ENCODE measurements at places on chromosomes 16 and 17. TPM values are rescaled to one million over a fixed set of nuclear protein-coding genes. Genes with fewer than 3 reads are reported as not detected.
A peak's percentile ranks its signal among the peaks of the same experiment; 100 is the strongest.

Gene ALDH3A1
- 0.77 TPM for total RNA-seq

Gene AURKB
- total RNA-seq = 35.0 TPM

Gene ABCA8
- total RNA-seq = 4.7 TPM

Gene HBA1
- not detected for total RNA-seq

Gene GSDMA
- not detected for total RNA-seq

DNA sequence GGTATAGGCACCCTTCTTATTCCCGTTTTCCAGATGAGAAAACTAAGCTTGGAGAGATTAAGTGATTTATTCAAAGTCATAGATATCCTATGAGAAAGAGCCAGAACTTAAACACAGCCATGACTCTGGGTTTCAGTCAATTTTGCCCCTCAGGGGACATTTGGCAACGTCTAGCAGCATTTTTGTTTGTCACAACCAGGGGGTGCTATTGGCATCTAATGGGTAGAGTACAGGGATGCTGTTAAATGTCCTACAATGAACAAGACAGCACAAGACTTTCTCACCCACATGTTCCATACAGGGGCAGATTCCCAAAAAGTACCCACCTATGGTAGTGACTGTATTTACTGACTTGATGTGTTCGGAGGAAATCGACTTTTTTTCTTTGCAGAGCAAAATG is 4.8 kb upstream of the SHISA9 start:
- no peak for DNase-seq
- no peaks in the 10 kb centered on the region for H3K4me1 ChIP-seq

DNA sequence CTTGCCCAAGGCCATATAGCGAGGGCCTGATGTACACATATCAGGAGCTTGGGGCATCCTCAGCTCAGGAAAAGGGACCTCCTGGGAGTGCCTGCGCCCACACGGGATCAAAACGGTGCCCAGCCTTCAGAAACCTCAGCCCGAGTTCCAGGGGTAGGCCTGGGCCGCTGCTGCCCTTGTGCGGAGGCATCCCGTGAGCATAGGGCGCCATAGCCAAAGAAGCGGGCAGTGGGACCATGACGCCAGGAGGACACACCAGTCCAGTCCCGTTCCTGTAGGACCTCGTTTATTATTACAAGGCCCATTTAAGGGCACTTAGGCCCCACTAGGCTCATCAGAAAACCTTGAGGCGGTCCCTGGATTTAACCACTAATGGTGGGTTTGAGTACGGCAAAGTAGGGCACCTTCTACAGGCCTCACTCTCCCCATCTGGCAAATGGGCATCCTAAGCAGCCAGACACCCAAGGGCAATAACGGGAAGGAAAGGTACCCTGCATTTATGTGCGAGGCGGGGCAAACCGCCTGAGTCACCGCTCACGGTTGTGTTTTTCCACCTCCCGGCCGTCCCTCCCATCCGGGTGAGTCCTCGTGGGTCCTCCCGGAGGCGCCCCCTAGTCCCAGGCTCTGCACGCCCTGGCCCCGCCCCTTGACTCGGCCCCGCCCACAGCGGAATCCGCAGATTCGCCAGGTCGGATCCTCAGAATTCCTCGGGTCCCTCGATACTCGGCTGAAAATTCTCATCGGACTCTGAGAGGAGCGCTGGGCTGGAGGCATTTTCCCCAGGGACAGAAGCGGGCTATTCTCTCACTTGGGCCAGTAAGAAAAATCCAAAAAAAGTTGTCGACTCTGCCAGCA is 726 bp upstream of the SETD1A start:
- H3K27me3 ChIP-seq = no peaks in the 10 kb centered on the region
- peak overlapping the region; percentile 97 for H3K4me3 ChIP-seq
- peak overlapping the region; percentile 99 for H3K27ac ChIP-seq
- H3K4me1 ChIP-seq = peaks cover 10% of the 10 kb centered on the region
- peak; percentile 88 for DNase-seq

GRCh38 chr16:86322806-86323205 is 187.5 kb upstream of the FOXF1 start:
- H3K27me3 ChIP-seq = peaks cover 58% of the 10 kb centered on the region
- H3K4me1 ChIP-seq = peaks cover 8% of the 10 kb centered on the region
- no peak overlapping the region for H3K27ac ChIP-seq
- H3K36me3 ChIP-seq = no peaks in the 10 kb centered on the region
- H3K4me3 ChIP-seq = no peak overlapping the region
- DNase-seq = no peak

GRCh38 chr16:47046726-47047523 is 73.5 kb upstream of the DNAJA2 start:
- no peak for DNase-seq
- H3K36me3 ChIP-seq = no peaks in the 10 kb centered on the region
- H3K4me1 ChIP-seq = peaks cover 6% of the 10 kb centered on the region
- H3K27me3 ChIP-seq = no peaks in the 10 kb centered on the region
- no peak overlapping the region for H3K27ac ChIP-seq
- no peak overlapping the region for H3K4me3 ChIP-seq

DNA sequence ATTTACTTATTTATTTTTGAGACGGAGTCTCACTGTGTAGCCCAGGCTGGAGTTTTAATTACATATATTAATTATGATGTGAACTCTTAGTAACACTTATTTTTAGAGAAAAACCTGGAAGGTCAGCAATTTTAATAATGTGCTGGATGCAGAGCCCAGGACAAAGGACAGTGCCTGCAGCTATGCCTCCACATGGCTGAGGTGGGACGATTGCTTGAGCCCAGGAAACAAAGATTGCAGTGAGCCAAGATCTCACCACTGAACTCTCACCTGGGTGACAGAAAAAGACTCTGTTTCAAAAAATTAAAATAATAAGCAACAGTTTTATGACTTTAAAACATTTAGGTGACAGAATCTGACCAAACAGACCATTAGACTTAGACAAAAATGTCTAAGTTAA is 11.0 kb upstream of the CARD14 start:
- peaks cover 3% of the 10 kb centered on the region for H3K36me3 ChIP-seq
- DNase-seq = no peak
- no peak overlapping the region for H3K27ac ChIP-seq
- peaks cover 6% of the 10 kb centered on the region for H3K27me3 ChIP-seq

DNA sequence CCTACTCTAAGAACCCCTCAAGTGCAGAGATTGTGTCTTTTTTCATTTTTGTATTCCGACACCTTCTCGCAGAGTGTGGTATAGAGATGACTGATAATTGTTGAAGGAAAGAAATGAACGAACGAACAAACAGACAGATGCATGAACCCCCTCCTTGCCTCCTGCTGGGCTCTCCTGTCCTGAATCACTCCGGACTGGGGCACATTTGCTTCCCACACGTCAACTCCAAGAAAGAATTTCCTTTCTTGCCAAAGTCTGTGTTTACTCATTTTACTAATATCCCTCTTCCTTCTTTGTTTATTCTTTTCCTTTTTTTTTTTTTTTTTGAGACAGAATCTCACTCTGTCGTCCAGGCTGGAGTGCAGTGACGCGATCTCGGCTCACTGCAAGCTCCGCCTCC is 37.5 kb upstream of the BHLHA9 start:
- H3K4me3 ChIP-seq = peak overlapping the region; percentile 43
- no peak overlapping the region for H3K27ac ChIP-seq
- no peak for DNase-seq

DNA sequence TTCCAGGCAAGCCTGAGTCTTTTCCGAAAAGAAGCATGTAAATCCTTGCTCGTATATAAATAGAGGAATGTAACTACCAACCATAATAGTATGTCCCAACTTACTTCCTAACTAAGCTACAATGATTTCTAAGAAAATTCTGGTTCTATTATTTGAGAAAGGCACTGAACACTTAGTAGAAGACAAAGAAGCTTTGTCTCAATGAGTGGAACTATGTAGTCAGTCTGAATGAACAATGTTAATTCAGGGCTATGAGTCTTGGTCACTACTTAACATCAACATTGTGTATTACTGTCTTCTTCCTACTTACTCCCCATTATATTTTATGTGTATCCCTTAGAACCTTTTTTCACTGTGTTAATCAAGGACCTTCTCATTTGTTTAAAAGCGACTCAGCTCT is 206.0 kb downstream of the CYB561 start:
- peaks cover 31% of the 10 kb centered on the region for H3K36me3 ChIP-seq
- H3K27me3 ChIP-seq = no peaks in the 10 kb centered on the region
- no peak for DNase-seq
- H3K27ac ChIP-seq = no peak overlapping the region

- H3K4me1 ChIP-seq = peaks cover 22% of the 10 kb centered on the region
- no peak for DNase-seq
- H3K4me3 ChIP-seq = no peak overlapping the region
- H3K27me3 ChIP-seq = no peaks in the 10 kb centered on the region
- peak overlapping the region; percentile 59 for H3K27ac ChIP-seq
Observed at GRCh38 chr17:42133461-42134041, 10.9 kb downstream of the HSPB9 start.

DNA sequence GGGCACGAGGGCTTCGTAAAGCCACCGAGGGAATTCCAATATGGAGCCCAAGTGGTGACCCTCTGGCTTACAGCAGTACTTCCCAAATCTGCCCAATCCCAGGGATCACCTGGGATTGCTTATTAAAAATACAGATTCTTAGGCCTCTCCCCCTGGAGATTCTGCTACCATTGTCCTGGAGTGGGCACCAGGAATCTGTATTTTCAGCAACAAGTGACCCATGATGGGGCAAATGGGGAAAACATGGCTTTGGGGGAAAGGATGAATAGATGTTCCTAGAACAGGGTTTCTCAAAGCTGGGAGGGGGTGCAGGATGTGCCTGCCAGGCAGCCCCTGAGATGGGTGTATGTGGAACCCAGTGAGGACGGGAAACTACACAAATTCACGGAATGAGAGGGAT is 40.6 kb downstream of the EMP2 start:
- H3K36me3 ChIP-seq = peaks cover 16% of the 10 kb centered on the region
- H3K4me1 ChIP-seq = peaks cover 8% of the 10 kb centered on the region
- H3K4me3 ChIP-seq = no peak overlapping the region
- no peaks in the 10 kb centered on the region for H3K27me3 ChIP-seq
- DNase-seq = no peak

DNA sequence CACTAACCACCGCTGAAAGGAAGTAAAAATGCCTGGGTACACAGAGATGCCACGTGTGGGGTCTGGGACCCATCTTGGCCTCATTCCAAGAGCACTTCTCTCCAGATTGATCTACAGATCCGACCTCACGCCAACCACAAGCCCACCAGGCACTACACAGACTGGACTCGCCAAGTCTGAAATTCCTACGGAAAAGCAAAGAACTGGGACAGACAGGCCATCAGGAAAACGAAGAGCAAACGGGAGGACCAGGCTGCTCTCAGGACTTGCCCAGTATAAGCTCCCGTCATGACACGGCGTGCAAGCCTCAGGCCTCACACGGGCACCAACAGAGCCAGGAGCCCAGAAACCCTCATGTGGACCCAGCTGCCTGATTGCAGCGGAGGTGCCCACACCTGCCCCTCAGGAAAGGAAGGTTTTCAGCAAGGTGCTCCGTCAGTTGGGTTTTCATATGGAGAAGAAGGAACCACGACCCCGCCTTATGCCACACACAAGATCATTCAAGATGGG is 20.1 kb upstream of the C16orf95 start:
- no peak overlapping the region for H3K4me3 ChIP-seq
- H3K27me3 ChIP-seq = no peaks in the 10 kb centered on the region
- H3K36me3 ChIP-seq = peaks cover 8% of the 10 kb centered on the region
- no peak for DNase-seq

DNA sequence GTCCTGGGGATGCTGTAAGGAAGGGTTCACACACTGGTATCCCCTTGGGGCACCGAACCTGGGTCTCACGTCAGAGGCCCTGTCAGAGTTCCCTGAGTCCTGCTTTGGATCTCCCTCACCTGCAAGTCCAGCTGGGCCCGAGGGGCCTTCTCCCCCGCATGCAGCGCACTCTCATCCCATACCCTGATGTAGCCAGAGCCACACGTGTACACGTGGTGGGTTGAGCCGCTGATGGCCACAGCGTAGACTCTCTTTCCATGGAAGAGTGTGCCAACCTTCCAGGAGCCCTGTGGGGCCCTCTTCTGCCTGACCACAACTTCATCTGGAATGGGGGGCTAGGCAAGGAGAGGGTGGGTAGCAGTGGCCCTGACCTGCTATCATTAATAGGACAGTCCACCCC is 9.9 kb downstream of the TLE7 start:
- H3K27ac ChIP-seq = no peak overlapping the region
- H3K27me3 ChIP-seq = peaks cover 36% of the 10 kb centered on the region
- no peak for DNase-seq
- H3K4me3 ChIP-seq = no peak overlapping the region

GRCh38 chr16:6081320-6081976 is 983.9 kb upstream of the EEF2KMT start:
- no peak overlapping the region for H3K4me3 ChIP-seq
- no peaks in the 10 kb centered on the region for H3K4me1 ChIP-seq
- no peak overlapping the region for H3K27ac ChIP-seq
- no peak for DNase-seq
- H3K36me3 ChIP-seq = no peaks in the 10 kb centered on the region
- peaks cover 19% of the 10 kb centered on the region for H3K27me3 ChIP-seq

DNA sequence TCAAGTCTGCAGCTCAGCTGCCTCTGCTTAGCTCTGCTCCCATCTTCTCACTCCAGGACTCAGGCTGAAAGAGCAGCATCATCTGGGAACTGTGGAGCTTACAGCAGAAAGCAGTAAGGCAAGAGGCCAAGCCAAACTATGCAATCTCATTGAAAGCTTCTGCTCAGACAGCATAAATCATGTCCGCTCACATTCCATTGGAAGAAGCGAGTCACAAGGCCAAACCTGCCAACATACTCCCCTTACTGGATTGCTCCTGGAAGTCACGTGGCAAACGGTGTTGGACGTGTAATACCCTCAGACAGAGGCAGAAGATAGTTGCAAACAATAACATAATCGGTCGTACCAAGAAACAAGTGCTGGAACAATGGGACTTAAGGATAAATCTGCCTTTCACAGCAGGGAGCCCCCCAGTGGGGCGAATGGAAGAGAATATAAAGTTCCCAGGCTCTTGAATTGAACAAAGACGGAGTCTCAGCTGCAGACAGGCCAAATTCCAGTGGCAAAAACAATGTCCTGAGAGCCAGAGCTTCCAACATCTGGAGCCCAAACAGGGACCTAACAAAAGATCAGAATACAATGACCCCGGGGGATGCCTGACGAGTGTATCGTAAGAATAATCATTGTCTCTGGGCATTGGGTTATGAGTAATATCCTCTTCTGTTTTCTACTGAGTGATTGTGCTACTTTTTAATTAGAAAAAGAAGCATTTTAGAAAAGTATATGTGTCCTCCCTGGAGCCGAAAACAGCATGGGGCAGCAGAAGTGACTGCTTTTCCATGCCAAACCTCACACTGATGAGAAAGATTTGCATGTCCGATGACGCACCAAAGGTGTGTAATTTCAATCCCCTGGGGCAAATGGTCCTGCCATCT is 68.4 kb downstream of the CMC2 start:
- H3K36me3 ChIP-seq = no peaks in the 10 kb centered on the region
- H3K27ac ChIP-seq = peak overlapping the region; percentile 50
- DNase-seq = no peak
- H3K4me3 ChIP-seq = no peak overlapping the region

DNA sequence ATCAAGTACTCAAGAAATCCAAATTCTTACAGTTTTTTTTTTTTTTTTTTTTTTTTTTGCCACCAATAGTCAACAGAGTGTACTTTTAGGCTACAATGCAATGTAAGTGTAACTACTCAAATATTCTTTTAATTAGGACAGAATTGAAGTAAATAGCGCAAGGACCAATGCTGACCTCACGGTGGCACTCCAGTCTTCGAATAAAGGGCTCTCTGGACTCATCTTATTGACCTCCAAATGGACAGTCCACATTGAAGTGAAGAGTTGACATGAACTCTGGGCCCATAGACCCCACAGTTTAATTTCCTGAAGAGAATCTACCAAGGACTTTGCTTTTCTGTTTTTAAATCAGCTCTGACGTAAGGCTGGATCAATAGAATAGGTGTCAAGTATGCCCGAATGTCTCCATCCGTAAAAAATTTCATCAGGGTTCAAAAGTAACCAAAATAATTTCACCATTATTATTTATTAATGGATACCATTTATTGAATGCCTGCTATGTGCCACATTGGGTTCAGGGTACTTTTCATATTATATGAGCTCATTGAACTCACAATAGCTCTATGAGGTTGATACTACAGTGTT is 7.3 kb upstream of the DDX52 start:
- H3K27me3 ChIP-seq = peaks cover 60% of the 10 kb centered on the region
- H3K4me3 ChIP-seq = no peak overlapping the region
- no peaks in the 10 kb centered on the region for H3K36me3 ChIP-seq
